ENCODE measurements at places on chromosomes 6 and 20.

GRCh38 chr6:109595998-109596397 lies 95.0 kb downstream of the AK9 start:
- no peak for DNase-seq

- DNase-seq, result no peak
These were observed 45.5 kb upstream of the THEMIS start for GRCh38 chr6:127946388-127946787.

- no peak for DNase-seq
These were observed 161.2 kb upstream of the SUPT3H start for GRCh38 chr6:45538641-45539547.

DNA sequence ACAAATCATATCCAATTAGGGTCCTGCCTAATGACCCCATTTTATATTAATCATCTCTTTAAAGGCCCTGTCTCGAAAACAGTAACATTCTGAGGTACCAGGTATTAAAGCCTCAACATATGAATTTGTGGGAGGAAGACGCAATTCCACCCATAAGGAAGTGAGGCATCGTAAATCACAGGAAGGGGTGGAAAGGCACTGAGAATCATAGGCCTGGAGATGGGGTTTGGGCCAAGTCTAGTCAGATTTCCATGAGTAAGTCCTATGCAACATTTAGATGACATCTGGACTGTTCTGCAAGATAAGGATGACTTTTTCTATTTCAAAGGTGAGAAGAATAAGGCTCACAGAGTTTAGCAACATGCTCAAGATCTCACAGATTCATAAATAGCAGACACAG lies 534.0 kb downstream of the KHDRBS2 start:
- DNase-seq, result no peak

- DNase-seq, result no peak
These were observed 135.3 kb upstream of the DEFB112 start for GRCh38 chr6:50185006-50185405.

- peak; percentile 51 for DNase-seq
These were observed 39.4 kb upstream of the ENPP4 start for GRCh38 chr6:46090115-46091079.

GRCh38 chr6:87851674-87852299 lies 149.8 kb upstream of the AKIRIN2 start:
- no peak for DNase-seq

GRCh38 chr6:63305277-63305676 lies 14.5 kb downstream of the LGSN start:
- DNase-seq, result no peak

DNA sequence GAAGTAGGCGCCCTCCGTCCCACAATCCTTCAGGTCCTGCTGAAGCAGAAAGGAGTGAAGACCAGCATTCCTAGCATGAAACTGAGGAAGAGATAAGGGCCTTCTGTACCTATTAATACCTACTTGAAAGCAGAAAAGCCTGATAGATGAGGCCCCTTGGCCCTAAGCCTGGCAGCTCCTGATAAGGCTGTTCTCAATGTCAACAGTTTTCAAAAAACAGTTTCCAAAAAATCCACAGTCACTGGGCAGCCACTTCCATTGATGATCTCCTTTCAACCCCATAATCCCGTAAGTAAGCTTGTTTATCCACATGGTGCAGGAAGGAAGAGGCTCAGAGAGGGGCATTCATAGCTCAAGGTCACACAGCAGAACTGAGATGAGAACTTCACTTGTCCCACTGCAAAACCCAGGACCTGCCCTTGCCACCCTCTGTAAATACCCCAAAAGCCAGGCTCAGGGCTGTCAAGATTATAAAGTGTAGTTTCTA lies 2.8 kb upstream of the E2F1 start:
- no peak for DNase-seq

DNA sequence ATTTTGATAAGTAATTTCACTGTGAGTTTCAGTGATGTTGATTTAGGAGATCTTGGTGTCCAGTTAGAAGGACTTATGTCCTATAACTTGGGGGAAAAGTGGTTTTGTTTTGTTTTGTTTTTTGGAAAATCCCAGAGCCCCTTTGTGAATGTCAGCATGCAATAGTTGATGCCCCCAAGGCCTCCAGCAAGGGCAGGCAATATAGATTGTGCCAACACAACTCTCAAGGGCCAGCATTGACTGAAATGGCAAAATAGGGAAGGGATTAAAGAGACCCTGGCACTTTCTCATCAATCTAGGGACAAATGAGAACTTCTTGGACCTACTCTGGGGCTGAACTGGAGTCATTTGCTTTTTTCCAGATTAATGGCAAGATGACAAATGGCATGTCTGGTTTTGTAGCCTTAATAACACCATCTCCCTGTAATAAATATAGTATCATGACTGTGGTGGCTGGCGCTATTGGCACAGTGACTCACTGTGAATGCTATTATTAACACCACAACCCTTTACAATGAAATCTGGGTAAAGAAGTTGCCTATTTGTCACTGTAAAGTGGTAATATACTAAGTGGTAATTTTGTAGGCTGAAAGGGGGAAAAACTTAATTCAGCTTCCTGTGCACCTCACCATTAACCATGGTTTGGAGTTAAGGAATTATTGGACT lies 51.8 kb downstream of the ABRACL start:
- no peak for DNase-seq

- DNase-seq, result no peak
These were observed 88.3 kb downstream of the CDYL start for GRCh38 chr6:4864519-4864918.

DNA sequence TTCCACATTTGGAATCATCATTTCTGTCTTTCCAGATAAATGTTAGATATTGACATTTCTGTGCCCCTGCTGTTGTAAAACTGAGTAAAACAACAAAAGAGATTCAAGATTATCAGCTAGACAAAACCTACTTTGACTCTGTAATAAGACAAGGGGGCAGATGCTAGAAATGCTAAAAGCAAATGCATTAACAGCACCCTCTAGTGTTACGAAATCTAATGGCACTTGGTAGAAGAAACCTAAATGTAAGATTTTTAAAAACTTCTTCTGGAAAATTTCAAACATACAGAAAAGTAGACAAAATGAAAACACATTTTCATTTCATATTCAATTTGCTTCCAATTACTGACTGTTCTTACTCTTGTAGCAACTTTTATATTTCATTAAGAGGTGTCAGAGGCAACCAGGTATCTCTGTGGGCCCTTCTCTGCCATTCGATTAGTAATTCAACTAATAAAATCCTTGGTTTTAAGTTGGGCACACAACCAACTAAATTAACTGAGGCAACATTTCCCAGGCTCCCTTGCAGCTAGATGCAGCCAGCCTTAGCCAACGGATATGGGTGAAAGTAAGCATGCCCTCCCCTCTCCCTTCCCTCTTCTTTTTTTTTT lies 45.0 kb downstream of the SLC23A2 start:
- no peak for DNase-seq

GRCh38 chr6:29516108-29516507 lies 28.4 kb upstream of the MAS1L start:
- no peak for DNase-seq

GRCh38 chr20:1569415-1569881 lies 11.9 kb upstream of the SIRPD start:
- DNase-seq, result no peak

DNA sequence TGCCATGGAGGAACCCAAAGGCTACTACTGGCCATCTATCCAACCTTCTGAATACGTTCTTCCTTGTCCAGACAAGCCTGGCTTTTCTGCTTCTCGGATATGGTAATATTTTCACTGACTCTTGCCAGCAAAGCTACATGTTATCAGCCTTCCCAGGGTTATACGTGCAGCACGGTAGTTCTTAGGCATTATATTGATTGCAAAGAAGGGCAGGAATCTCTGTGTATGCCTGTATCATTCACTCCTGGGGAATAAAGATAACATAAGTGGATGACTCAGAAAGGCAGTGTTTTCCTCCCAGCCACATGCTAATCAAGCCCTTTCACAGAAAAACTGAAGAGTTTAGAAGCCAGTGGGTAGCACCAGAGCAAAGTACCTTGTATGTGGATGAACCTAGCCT lies 98.7 kb downstream of the ADGRG6 start:
- DNase-seq, result no peak

DNA sequence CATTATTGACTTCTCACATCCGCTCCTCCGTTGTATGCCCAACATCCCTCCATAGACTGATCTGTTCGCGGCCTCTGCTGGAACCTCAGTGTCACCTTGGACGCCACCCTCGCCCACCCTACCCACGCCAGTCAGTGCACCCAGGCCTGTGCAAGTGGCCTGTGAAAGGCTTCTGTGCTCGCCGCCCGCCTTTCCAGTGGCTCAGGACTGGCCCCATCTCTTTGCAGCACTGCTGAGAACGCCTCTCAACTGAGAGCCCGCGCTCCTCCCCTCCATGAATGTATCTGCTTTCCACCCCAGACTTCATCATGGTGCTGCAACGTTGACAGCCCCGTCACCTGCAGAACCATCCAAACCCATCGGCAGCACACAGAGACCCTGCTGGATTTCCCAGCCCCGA lies 227.3 kb upstream of the QKI start:
- no peak for DNase-seq

GRCh38 chr6:21609881-21610329 lies 16.4 kb downstream of the SOX4 start:
- DNase-seq, result no peak

DNA sequence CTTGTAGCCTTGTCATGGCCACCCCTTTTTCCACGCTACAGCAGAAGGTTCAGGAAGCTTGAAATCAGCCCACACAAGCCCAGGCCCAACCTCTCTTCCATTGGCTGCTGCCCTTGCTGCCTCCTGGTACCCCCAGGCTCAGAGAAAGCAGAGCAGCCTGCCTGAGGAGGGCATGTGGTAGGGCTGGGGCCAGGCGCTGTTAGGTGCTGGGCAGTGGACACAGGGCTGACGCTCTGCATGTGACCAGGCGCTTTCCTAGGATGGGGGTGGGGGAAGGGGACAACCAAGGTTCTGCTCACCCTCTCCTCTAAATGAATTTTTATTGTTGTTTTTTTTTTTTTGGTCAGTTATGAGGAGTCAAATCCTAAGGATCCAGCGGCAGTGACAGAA lies 36.3 kb upstream of the ID1 start:
- DNase-seq, result no peak

DNA sequence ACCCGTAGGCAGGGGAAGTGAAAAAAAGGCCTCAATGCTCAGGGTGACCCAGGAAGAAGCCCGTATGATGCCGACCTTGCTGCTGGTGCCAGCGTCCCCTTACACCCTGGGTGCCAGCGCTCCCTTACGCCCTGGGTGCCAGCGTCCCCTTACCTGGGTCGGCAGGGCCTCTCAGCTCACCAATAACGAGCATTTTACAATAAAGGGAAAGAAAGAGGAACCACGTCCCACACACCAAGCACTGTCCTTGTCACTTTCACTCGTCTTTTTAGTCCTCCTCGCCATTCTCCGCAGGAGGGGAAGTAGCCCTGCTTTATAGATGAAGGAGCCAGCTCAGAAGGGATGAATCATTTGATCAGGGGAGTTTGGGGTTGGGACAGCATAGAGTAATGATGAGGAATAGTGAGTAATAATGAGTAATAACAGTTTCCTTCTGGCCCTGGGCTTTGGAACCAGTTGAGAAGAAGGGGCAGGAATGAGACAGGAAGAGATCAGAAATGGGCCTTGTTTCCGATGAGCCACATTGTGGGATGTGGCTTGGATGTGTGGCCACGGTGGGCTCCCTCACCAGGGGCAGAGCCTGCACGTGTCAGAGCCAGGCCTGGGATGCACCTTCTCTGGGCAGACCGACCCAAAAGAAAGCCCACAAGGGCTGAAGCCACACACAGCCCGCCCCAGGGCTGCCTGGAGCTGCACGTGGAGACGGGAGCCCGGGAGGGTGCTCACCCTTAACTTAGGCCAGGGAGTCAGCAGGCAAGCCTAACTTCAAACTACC lies 75.7 kb downstream of the SYNJ2 start:
- DNase-seq, result no peak

DNA sequence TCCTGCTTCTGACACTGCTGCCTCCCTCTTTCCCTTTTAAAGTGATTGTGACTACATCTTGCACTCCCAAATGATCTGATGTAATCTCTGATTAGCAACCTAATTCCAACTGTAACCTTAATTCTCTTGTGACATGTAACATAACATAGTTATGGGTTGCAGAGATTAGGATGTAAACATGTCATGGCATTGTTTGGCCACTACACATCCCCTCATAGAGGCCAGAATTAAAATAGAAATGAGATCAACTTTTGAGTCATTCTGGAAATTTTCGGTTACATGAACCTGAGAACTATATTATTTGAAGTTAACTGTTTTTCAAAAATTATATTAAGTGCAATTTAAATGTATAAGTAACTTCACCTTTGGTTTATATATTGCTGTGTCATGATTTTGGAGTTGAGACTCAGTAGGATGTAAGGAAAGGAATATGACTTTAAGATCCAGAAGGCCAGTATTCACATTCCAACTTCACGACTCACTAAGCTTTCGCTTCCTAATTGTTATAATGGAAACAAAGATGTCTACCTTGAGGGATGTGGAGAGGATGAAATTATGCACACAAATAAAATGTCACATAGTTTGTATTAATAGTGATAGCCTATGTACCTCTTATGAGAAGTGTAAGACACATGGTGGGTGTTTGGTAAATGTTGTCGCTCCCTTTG lies 611.9 kb upstream of the MAP3K7 start:
- no peak for DNase-seq

DNA sequence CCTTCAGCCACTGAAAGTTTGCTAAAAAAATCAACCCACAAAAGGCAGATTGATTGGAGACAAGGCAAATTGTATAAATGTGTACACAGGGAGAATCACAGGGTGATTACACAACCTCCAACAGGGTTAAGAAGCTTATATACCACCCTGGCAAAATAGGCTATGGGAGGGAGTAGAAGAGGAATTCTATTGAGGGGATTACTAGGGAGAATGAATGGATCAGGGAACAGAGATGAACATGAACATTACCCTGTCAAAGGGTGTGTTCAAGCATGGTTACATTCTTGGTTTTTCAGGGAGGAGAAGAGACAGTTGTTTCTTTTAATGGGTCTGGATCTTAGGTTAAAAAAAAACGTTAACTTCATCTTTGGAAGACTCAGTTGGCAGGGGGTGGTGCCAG lies 5.1 kb upstream of the MRS2 start:
- DNase-seq, result no peak

DNA sequence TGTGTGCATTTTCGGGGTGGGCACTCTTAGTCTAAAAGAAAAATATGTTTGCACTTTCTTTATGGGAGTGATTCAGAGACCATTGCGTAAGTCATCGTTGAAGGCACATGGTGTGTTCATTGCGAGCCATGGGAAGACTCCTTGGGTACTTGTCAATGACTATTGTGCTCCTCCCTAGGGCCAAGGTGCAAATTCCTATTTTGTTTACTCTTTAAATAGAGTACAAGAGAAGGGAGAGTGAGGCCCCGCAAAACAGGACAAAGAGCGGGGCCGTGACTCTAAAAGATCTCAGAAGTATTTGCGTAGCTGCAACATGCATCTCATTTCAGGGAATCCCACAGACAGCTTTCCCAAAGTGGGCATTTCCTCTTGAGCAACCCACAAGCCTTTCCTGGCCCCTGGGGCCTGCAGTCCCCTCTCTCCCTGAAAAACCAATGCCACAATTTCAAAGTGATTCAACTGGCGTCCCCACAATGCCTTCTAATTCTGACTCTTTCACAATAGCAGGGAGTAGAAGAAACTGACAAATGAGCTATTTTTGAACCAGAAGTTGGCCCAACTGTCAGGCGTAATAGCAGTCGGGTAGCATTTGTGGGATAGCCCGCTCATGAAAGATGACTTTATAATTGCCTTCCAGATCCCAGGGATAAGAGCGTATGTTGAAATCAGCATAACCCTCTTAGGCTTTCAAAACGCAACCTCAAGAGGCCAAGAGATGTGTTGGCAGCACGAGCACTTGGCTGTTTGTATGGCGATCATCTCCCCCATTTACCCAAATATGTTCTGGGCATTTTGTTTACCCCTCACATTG lies 277.9 kb upstream of the BMP2 start:
- DNase-seq, result no peak
